ENCODE measurements at places on chromosomes 7 and 10. TPM values are rescaled to one million over a fixed set of nuclear protein-coding genes. Genes with fewer than 3 reads are reported as not detected.

MOGAT3 gene
- not detected for total RNA-seq

NAT16 gene
- total RNA-seq = 0.10 TPM

CRHR2 gene
- total RNA-seq = not detected

OR2A12 gene
- total RNA-seq = not detected

WNT2 gene
- total RNA-seq = not detected

OR2A42 gene
- total RNA-seq = not detected

LLCFC1 gene
- total RNA-seq = not detected

CCDC172 gene
- total RNA-seq = not detected

MDH2 gene
- total RNA-seq = 418 TPM

XPNPEP1 gene
- 34.5 TPM for total RNA-seq

RSBN1L gene
- 8.4 TPM for total RNA-seq

ABI1 gene
- total RNA-seq = 60.0 TPM

LIPK gene
- total RNA-seq = not detected

All from A549 treated with CORT108297 at 1 μM for 4 hours (cell line).